ENCODE measurements at places on chromosomes 6 and 20. TPM values are rescaled to one million over a fixed set of nuclear protein-coding genes. Genes with fewer than 3 reads are reported as not detected.

CASP8AP2 gene
- 17.4 TPM for total RNA-seq

NEDD9 gene
- 35.8 TPM for total RNA-seq

ANKEF1 gene
- total RNA-seq: 11.1 TPM

APOM gene
- total RNA-seq: 2.9 TPM

TOX2 gene
- total RNA-seq: 30.1 TPM

DPPA5 gene
- total RNA-seq: not detected
